Uterine smooth muscle cell (primary cell): ENCODE measurements at places on chromosomes 11 and 22. TPM values are rescaled to one million over a fixed set of nuclear protein-coding genes. Genes with fewer than 3 reads are reported as not detected.

Gene CCDC89
- 4.0 and 7.9 TPM in 2 replicates for total RNA-seq

Gene ROM1
- 2.3 and 2.9 TPM in 2 replicates for total RNA-seq

Gene OR52E8
- total RNA-seq: not detected in 2 replicates

Gene BTBD18
- total RNA-seq: not detected in 2 replicates
